ENCODE measurements at places on chromosomes 3 and 15.
A peak's percentile ranks its signal among the peaks of the same experiment; 100 is the strongest.

GRCh38 chr3:152291649-152292066 lies 22.9 kb downstream of the MBNL1 start:
- DNase-seq, result no peak

- DNase-seq, result no peak
Observed at GRCh38 chr15:101483462-101483861, 6.0 kb downstream of the PCSK6 start.

- DNase-seq, result no peak
Observed at GRCh38 chr15:43913941-43914340, 87.1 kb downstream of the WDR76 start.

DNA sequence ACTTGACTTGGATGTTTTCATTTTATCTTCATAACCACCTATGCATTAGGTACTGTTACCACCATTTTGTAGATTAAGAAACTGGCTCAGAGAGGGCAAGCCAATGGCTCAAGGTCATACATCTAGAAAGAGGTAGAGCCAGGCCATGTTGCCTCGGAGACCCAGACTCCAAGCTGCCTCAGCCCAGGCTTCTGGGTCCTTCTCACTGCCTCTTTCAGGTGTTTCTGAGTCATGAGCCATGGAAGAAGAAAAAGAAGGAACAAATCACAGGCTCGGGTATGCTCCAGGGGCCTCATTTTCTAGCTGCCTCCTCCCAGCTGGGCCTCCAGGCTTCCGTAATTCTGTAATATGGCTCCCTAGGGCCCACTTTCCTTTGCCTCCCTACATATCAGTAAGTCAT lies 226.5 kb upstream of the TOPAZ1 start:
- DNase-seq, result no peak

- peak; percentile 73 for DNase-seq
Observed at GRCh38 chr3:149352556-149352955, 19.1 kb upstream of the TM4SF18 start.

GRCh38 chr3:143348486-143349327 lies 229.1 kb downstream of the CHST2 start:
- DNase-seq, result no peak

GRCh38 chr3:82736696-82737277 lies 975.3 kb upstream of the GBE1 start:
- DNase-seq, result no peak

GRCh38 chr15:70241561-70242320 lies 144.0 kb upstream of the TLE3 start:
- no peak for DNase-seq

GRCh38 chr3:139588450-139588849 lies 48.9 kb upstream of the RBP1 start:
- DNase-seq, result no peak

GRCh38 chr3:129418041-129418973 lies 10.1 kb downstream of the EFCAB12 start:
- DNase-seq, result no peak

DNA sequence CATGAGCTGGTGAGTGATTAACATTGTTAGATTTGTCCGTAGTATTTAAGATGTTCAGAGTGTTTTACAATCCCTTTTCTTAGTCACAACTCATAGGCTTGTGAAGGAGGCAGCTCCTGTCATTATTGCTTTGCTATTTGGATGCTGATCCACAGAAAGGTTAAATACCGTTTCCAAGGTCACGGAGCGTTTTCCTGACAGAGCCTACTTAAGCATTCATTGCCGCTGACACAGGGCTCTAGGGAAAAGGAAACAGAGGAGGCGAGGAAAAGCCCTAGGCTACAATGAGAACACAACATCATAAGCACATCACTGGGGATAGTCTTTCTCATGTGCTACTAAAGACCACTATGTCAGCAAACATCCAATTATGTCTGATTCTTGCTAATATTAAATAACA lies 38.5 kb upstream of the CPB1 start:
- no peak for DNase-seq

- peak; percentile 97 for DNase-seq
Observed at GRCh38 chr3:119676771-119677640, at the start of gene COX17. TSS of gene COX17 (minus strand) at chr3:119677406. CDS start at chr3:119677310, 96 bp downstream.

DNA sequence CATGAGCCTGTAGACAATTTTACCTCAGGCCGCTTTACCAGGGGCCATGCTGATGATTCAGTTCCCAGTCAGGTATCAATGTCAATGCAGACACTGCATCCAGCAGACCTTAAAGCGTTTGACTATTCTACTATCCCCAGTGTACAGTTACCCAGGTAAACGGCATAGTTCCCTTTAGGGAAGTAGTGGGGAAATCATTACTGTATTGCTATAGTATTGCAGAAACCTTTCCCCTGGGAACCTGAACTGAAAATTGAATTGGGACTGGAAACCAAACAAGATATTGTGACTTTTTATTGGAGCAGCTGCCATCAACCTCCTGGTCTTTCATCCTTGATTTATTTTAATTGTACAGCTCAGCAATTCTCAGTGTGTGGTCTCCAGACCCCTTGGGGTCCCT lies 6.6 kb upstream of the INAFM2 start:
- DNase-seq, result no peak

- peak; percentile 16 for DNase-seq
Observed at GRCh38 chr3:131591394-131592014, 88.7 kb upstream of the MRPL3 start.

DNA sequence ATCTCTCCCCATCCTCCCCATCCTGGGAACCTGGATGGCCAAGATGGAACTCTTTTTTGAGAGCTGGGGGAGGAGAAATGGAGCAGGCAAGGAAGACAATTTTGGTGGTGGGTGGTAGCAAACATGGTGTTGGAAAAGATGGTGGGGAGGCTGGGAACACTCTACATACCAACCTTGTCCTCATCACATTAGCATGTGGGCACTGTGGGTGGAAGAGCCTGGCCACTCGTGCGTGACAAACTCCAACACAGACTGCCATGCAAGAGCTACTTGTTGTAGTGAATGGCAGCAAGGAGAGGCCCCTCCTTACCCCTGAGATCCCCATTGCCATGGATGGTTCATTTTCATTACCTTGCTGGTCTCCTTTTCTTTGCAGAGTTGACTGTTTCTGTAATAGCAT lies 262.6 kb downstream of the RPLP1 start:
- no peak for DNase-seq

- no peak for DNase-seq
Observed at GRCh38 chr3:194423317-194423716, 24.3 kb upstream of the GP5 start.

GRCh38 chr3:37891227-37891626 lies 29.5 kb downstream of the CTDSPL start:
- DNase-seq, result no peak

DNA sequence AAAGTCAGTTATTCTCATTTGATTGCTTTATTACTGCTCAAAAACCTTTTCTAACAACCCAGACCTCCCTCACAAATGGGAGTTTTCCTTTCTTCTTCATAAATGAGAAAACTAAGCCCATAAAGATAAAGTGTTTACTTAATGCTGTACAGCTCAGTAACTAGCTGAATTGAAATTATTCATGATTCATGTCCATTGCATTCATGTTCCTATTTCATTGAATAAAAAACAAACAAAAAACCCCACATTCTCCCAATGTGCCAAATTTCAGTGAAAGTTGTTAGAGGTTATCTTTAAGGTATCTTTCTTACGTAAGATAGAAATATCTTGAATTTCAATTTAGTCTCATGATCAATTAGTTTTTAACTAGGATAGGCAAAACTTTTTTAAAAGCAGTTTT lies 2.8 kb downstream of the PLSCR2 start:
- no peak for DNase-seq

GRCh38 chr15:30065025-30065801 lies 17.5 kb upstream of the GOLGA8J start:
- DNase-seq, result no peak

- DNase-seq, result peak; percentile 78
Observed at GRCh38 chr3:51942603-51943450, 664 bp downstream of the PARP3 start.

- DNase-seq, result peak; percentile 85
Observed at GRCh38 chr3:62188681-62189375, 184.5 kb downstream of the FEZF2 start.

- DNase-seq, result no peak
Observed at GRCh38 chr3:150158943-150159625, 188.4 kb upstream of the PFN2 start.

DNA sequence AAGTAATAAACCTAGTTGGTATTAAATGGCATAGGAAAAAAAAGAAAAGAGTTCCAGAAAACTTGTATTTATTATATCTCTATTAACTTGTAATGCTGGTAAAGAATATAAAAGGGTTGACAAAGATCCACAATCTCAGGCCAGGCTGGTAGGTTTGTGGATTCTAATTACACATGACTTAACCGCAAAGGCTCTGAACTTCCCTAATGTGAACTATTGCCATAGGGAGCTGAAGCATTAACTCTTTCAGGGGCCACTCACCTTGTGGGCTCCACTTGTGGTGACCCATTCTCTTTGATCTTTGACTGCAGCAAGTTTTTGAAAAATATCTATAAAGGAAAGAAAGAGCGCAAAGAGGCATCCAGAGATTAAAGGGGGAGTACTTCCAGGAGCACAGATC lies 58.5 kb downstream of the NEK10 start:
- no peak for DNase-seq

- no peak for DNase-seq
Observed at GRCh38 chr3:152839511-152839910, 4.6 kb downstream of the P2RY1 start.

DNA sequence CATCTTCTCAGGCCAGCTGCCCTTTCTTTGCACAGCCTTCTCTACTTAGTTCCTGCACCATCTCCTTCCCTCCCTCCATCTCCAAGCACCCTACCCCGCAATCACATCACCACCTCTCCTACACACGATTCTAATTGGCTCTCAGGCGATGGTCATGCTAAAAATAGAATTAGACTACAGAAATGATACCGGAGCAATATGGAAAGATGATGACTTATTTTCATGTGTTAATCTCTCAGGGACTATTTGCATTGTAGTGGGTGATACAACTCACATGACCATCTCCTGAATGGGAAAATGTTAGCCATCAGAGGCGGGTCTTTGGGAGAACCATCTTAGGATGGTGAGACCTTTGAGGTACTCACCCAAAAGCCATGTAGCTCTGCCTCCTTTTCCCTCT lies 54.7 kb upstream of the PPARG start:
- DNase-seq, result no peak

DNA sequence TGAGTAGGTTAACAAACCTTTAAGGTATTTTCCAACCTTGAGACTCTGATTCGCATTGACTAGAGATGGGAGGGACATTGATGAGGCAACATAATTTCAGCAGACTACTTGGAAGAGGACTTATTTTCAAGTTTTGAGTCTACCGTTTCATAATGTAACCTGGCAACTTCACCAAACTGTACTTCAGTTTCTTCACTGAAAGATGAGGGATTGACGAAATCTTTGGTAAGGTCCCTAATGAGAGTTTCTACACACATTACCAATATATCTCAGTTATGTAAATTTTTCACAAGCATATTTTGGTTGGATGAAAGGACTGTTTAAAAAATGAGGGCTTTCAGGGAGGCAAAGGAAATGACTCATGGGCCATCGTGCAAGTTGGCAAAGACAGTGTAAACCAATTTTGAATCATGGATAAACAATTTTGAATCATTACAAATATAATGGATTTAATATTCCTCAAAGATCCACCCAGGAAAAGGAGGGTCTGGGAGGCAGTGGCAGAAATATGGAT lies 28.7 kb upstream of the SEMA6D start:
- no peak for DNase-seq

GRCh38 chr15:68373028-68373427 lies 58.9 kb downstream of the ITGA11 start:
- DNase-seq, result no peak
